HFF-Myc (cell line): ENCODE measurements at places on chromosomes 11 and 22.

GRCh38 chr11:97893612-97894011 lies 1127.1 kb upstream of the CNTN5 start:
- DNase-seq = no peak

DNA sequence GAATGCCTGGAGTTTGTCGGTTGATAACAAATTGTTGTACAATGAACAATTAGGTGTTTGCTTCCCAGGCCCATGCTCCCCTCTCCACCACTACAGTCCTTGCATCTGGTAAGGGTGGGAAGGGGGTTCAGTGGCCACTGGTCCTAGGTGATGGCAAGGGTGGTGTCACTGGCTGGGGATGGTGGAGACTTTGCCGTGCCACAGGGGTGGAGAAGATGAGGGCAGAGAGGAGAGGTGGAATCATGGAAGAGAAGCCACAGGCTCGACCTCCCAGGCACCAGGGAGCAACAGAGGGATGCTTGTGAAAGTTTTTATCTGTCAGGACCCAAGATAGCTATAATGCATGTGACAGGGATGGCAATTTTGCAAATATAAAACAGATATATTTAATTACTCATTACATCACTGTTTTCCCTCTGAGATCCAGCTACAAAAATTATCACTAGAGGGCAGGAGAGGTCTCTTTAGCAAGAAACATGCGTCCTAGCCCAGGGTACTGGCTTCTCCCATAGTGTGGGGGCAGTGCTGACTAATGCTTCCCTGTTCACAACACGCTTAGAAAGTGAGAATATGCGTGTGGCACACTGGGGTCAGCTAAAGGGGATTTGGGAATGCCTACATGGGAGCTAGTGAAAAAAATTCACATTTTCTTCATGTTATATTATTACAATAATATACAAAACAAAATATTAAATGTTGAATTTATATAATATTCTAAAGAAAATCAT lies 49.0 kb upstream of the AMPD3 start:
- peak; percentile 72 for DNase-seq

DNA sequence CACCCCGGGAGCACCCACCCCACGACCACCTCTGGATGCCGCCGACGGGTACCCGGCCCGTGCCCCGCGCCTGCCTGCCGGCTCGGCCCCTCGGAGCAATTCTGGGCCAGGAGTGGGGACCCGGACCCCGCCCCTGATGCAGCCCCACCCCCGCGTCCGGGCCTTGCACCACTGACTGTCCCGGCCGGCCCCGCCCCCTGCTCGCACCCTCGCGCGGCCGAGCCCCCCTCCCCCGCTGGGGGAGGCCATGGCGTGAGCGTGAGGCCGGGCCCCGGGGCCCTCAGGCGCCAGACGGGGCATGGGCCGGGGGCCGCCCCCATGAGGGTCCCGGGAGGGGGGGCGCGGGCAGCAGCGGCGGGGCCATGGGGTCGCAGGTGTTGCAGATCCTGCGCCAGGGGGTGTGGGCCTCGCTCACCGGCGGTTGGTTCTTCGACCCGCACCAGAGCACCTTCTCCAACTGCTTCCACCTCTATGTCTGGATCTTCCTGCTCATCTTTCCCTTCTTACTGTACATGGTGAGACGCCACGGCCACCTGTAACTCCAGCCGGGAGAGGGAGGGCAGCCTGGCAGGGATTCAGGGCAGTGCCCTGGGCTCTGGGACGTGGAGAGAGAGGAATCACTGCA lies 486 bp downstream of the PCNX3 start:
- DNase-seq = no peak

GRCh38 chr11:13841393-13841792 lies 121.1 kb upstream of the SPON1 start:
- DNase-seq = no peak

DNA sequence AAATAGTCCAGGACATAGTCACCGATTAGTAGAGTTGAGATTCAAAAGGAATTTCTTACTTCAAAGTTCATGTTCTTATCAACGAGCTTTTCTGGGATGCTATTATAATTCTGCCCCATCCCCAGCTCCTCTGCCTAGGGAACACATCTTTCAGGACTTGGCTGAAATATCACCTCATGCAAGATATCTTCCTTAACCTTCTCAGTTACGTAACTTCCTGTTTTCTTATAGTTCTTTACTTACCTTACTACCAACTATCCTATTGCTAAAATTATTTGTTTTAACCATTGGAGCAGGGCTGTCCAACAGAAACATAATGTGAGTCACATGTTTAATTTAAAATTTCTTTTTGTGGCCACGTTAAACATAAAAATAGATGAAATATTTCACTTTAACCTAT lies 2.3 kb downstream of the NARS2 start:
- DNase-seq = no peak

DNA sequence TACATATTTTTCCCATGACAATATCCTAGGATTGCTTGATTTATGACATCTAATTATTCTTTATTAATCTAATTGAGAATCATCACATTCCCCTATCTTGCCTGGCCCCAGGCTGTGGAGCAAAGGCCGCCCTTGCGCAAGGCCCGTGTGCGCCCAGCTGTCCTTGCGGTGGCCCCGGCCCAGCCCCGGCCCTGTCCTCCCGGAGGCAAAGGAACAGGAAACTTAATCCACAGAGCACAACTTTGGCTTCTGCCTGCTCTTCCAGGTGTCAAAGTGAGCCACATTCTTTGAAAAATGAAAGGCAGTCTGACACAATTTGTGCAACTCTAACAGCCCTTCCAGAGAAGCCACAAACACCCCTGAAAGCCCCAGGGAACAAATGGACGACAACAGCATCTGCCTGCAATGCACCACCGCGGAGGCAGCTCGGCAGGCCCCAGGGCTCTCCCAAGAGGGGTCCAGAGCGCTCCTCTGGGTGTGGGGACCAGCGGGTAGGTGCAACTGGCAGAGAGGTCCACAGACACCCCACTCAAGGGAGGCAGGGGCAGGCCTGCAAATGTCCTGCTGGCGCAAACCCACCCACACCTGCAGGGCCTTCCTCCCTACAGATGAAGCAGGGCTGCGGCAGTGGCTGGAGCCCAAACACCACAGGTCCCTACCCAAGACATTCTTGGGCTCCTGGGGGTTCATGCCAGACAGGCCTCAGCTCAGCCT lies 30.3 kb downstream of the GNB1L start:
- no peak for DNase-seq
